ENCODE measurements at places on chromosomes 16 and 17.
A peak's percentile ranks its signal among the peaks of the same experiment; 100 is the strongest.

DNA sequence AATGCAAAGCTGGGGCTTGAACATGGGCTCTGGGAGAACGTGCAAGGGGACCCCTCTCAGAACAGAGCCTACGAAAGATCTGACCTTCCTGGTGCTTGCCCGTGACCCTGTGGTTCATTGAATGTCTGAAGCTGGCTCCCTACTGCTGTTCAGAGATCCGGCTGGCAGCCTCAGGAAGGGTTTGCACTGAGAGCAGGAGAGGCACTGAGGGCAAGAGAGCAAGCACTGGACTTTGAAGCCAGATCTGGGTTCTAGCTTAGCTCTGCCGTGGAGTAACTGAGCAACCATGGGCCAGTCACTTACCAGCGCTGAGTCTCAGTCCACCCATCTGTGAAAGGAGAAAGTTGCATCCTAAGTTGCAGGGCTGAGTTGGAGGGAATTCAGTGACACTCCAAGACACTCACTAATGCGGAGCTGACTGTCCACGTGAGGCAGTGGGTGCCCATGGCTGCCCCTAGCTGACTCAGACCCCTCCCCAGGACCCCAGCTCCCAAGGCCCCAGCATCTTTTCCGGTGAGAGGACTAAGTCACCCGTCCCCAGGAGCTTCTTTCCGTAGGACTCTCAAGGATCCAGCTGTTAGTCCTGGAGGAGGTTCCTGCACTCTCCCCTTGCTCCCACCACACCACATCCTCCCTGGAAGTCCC lies 41.3 kb downstream of the BEAN1 start:
- DNase-seq: no peak
- no peaks in the 10 kb centered on the region for H3K36me3 ChIP-seq
- H3K4me3 ChIP-seq: no peak overlapping the region
- H3K27me3 ChIP-seq: no peaks in the 10 kb centered on the region

DNA sequence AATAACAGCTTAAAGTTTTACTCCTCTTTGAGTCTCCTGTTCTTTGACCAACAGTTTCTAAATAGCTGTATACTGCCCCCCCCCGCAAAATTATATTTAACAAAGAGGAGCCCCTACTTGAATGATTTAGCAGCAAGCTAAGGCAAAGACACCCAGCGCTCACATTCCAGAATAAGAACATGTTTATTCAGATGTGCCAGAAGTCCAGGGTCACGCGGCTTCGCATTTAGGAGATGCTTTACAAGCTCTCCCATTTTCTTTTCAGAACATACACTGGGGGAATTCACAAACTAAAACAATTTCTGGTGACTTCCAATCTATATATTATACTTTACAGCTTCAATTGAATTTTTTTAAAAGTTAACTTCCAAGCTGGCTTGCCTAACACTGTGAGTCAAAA lies 5.3 kb downstream of the PLD6 start:
- no peak for DNase-seq
- no peak overlapping the region for H3K27ac ChIP-seq
- H3K4me1 ChIP-seq: peaks cover 13% of the 10 kb centered on the region
- no peaks in the 10 kb centered on the region for H3K36me3 ChIP-seq

DNA sequence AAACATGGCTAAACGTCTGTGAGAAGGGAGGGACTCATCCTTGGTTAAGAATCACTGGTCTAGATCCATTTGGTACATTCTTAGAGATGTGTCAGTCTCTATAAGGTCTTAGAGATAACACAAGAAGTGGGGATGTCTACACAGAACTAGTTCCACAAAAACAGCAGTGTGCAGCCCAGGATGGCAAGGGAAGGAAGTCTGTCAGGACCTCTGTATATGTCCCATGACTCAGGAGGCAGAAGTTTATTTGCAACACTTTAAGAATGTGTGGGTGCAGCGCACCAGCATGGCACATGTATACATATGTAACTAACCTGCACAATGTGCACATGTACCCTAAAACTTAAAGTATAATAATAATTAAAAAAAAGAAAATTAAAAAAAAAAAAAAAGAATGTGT lies 548.5 kb upstream of the SOX9 start:
- DNase-seq: no peak
- no peak overlapping the region for H3K27ac ChIP-seq
- no peaks in the 10 kb centered on the region for H3K27me3 ChIP-seq
- no peak overlapping the region for H3K4me3 ChIP-seq
- H3K4me1 ChIP-seq: no peaks in the 10 kb centered on the region

DNA sequence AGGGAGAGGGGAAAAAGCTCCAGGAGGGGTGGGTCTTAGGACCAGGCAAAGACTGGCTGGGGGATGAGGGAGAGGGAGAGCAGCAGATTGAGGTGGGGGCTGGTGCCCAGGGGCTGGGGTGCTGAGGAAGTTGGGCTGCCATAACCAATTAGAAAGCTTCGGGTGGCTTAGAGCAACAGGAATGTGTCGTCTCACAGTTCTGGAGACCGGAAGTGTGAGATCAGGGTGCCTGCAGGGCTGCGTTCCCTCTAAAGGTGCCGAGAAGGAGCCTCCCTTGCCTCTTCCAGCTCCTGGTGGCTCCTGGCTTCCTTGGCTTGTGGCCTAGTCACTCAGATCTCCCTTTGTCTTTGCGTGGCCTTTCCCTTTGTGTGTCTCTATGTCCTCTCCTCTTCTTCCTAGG lies 2.2 kb downstream of the IL34 start:
- no peaks in the 10 kb centered on the region for H3K4me1 ChIP-seq
- H3K4me3 ChIP-seq: no peak overlapping the region
- no peaks in the 10 kb centered on the region for H3K27me3 ChIP-seq
- no peak overlapping the region for H3K27ac ChIP-seq

- no peaks in the 10 kb centered on the region for H3K36me3 ChIP-seq
- DNase-seq: no peak
- H3K4me1 ChIP-seq: no peaks in the 10 kb centered on the region
- H3K4me3 ChIP-seq: no peak overlapping the region
Measured at GRCh38 chr17:914561-914960, 65.0 kb downstream of the NXN start.

GRCh38 chr16:88455610-88456355 lies 2.7 kb downstream of the ZFPM1 start:
- H3K27me3 ChIP-seq: no peaks in the 10 kb centered on the region
- H3K4me3 ChIP-seq: peak overlapping the region; percentile 64
- DNase-seq: peak; percentile 66
- H3K27ac ChIP-seq: peak overlapping the region; percentile 55
- no peaks in the 10 kb centered on the region for H3K36me3 ChIP-seq

GRCh38 chr16:13425836-13426235 lies 494.1 kb upstream of the ERCC4 start:
- no peak overlapping the region for H3K4me3 ChIP-seq
- no peak overlapping the region for H3K27ac ChIP-seq
- no peaks in the 10 kb centered on the region for H3K36me3 ChIP-seq
- no peaks in the 10 kb centered on the region for H3K4me1 ChIP-seq

DNA sequence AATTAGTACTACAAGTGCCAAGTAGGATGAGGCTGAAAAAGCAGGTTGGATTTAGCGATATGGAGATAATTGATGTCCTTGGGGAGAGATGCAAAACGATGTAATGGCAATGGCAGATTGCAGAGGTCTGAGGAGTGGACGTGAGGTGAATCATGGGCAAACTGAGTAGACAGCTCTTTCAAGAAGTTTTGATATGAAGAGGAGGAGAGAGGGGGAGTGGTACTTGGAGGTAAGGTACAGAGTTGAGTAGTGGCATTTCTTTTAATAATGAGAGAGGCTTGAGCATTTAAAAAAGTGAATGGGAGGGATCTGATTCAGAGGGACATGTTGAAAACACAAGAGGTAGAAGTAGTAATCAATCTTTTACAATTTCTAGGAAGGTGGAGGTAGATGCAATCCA lies 17.7 kb upstream of the VPS4A start:
- H3K27me3 ChIP-seq: no peaks in the 10 kb centered on the region
- no peak for DNase-seq
- no peak overlapping the region for H3K27ac ChIP-seq
- H3K36me3 ChIP-seq: no peaks in the 10 kb centered on the region

GRCh38 chr16:8955828-8956227 lies 7.9 kb downstream of the USP7 start:
- H3K4me3 ChIP-seq: no peak overlapping the region
- H3K4me1 ChIP-seq: peaks cover 86% of the 10 kb centered on the region
- no peak for DNase-seq
- no peaks in the 10 kb centered on the region for H3K27me3 ChIP-seq

GRCh38 chr17:44604116-44604761 lies 47.0 kb downstream of the FZD2 start:
- no peak for DNase-seq
- no peaks in the 10 kb centered on the region for H3K36me3 ChIP-seq
- H3K27ac ChIP-seq: no peak overlapping the region
- H3K4me3 ChIP-seq: no peak overlapping the region
- H3K4me1 ChIP-seq: no peaks in the 10 kb centered on the region
- H3K27me3 ChIP-seq: peaks cover 7% of the 10 kb centered on the region

All from thymus (tissue), 14 donors.